NCI-H1436 (cell line): ENCODE measurements at places on chromosomes 13 and 19.

DNA sequence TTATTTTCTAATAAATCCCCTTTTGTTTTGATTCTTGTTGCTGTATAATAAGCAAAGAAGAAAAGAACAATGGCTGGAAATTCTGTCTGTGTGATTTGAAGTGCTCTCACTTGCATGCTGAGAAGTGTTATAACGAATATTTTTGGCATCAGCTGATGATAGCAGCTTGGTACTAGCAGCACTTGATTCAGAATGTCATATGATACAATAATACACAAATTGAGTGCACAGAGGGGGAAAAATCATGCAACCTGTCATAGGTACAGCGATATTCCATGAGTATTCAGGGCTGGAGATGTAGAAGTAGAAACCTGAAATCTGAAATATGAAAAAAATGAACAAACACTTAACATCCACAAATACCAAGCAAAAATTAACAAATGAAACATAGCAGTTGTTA, 108.1 kb downstream of the FGF14 start:
- DNase-seq: no peak

DNA sequence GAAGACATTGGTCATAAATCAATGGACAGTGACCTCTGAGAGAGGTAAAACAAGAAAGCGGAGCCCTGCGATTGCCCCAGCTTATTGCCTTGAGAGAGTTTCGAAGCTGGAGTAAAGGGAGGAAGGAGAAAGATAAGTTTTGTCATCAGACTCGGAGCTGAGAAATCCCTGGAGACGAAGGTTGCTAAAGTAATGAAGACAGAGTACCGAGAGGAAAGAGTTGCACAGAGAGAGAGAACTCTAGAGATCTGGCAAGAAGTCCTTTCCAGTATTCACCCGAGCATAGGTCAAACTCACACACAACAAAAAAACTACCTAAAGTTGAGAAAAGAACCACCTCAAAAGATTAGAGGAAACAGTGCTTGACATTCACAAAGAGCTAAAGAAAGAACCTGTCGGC, 472.0 kb downstream of the DACH1 start:
- no peak for DNase-seq

DNA sequence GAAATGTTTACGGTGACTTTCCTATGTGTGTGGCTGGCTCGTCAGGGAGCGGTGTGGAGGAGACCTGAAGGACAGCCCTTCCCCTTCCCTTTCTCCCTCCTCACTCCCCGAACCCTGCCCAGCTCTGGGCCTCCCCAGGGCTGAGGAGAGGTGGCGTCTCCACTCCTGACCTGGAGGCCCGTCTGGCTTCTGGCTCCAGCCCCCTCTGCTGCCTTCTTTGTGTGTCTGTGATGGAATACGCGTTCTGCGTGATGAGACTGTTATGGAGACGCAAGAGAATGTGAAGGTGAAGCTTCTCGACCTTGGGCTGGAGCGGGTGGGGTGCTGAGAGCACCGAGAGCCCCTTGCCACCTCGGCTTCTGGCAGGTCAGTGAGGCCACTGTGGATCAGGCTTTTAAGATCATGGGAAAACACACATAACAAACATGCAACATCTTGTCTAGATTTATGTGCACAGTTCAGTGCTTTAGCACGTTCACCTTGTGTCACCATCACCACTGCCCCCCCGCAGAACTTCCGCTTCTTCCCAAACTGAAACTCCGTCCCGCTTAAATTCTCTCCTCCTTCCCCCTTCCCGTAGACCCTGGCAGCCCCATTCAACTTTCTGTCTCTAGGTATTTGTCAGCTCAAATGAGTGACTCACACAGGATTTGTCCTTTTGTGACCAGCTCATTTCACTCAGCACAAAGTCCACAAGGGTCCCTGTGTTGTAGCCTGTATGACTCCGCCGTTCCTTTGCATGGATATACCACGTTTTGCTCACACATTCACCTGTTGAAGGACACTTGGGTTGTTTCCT, 24.7 kb downstream of the ATP11A start:
- DNase-seq: no peak

DNA sequence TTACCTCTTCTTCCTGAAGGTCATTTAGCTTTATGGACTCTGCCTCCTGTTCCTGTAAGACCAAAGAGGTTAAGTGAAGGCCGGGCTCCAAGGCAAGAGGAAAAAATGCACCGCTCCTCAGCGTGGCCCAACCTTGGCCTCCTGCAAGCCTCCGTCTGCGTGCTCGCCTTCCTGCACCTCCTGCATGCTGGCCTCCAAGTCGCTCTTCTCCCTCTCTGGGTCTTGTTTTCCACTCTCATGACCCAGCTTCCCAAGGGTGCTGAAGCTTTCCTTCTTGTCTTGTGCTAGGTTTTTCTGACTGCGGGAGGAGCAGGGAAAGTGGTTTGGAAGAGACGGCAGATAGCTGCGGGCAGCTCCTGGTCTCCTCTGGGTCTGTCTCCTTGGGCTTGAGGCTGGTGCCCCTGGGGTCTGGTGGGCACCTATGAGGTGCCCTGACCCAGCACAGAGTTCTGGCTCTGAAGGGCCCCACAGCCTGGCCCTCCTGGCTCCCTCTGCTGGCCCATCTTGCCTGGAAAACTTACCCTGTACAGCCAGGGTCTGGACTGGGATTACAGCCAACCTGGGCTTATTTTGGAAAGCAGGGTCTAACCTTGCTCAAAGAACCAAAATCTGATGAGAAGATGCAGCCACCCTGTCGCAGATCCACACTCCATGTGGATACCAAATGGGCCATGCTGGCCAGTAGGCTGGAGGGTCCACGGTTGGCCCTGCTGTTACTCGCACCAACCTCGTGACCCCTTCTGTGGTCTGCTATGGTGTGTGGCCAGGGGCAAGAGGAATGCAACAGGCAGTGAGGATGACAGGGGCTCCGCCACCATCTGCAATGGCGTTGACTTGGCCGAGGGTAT, 5.2 kb downstream of the C13orf46 start:
- DNase-seq: no peak

DNA sequence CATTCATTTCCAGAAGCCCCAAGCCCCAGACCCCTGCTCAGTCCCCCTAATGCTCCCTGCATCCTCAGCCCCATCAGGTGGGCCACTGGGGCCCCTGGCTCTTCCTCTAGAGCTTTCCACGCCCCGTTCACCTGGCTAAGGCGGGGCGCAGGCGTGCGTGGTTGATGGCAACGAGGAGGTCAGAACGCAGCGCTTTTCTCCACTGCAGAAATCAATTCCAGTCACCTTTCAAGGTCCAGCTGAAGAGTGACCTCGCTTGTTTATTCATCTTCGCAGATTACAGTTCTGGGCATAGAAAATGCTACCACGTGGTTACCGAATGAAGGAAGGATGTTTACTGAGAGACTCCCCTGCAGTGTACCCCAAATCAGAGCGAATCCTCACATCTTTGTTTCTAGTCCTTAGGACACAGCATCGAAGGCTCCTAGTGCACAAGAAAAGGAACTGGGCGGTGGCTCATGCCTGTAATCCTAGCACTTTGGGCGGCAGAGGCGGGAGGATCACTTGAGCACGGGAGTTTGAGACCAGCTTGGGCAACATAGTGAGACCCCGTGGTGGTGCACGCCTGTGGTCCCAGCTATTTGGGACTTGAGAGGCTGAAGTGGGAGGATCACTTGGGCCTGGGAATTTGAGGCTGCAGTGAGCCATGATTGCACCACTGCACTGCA, 828 bp upstream of the PBX4 start:
- no peak for DNase-seq

DNA sequence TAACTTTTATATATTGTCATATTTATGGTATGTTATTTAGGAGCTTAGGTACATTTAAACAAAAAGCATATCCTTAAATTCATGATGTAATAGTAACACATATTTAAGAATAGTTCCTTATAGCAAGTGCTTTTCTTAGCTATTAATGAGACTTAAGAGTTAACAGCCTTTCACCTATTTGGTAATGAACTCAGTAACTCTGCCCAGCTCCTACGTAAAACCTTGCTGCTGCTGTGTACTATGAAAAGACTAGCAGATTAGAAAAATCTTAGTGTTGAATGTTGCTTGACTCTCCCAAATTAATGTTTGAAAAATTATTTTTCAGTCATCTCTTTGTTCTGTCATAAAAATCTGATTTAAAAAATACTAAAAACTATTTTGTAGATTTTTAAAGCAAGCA, 6.9 kb downstream of the GPR180 start:
- no peak for DNase-seq

DNA sequence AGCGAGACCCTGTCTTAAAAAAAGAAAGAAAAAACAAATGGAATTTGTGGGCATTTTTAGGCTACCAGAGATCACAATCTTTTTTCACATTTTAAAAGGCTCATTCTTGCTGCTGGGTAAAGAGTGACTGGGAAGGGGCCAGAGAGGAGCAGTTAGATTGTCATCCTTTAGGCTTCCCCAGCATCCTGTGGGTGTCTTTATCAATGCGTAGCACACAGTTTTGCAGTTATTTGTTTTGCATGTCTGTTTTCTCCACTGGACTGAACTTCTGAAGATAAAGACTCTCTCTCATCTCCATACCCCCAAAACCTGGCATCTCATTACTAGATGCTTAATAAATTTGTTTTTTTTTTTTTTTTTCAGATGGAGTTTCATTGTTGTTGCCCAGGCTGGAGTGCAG, 2.1 kb upstream of the UTP14C start:
- no peak for DNase-seq

- no peak for DNase-seq
Measured at GRCh38 chr13:60689076-60689475, 292.1 kb downstream of the TDRD3 start.

GRCh38 chr13:73412933-73413332, 354.1 kb downstream of the KLF5 start:
- no peak for DNase-seq

- DNase-seq: no peak
Measured at GRCh38 chr13:67916650-67917049, 686.5 kb upstream of the PCDH9 start.

DNA sequence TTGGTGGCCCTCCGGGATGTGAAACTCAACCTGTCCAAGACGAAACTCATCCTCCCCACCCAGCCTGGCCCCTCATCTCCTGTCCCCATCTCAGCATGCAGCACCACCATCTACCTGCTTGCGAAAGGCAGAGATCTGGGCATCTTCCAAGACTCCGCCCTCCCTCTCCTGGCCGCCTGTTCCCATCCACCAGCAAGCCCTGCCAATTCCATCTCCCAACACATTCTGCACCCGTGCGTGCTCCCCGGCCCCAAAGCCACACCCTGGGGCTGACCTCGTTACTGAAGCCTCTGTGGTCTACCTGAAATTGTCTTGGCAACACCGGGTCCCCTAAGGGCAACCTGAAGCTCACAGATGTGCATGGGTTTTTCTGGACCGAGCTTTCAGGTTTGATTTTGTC, 13.2 kb upstream of the CAMSAP3 start:
- DNase-seq: no peak

DNA sequence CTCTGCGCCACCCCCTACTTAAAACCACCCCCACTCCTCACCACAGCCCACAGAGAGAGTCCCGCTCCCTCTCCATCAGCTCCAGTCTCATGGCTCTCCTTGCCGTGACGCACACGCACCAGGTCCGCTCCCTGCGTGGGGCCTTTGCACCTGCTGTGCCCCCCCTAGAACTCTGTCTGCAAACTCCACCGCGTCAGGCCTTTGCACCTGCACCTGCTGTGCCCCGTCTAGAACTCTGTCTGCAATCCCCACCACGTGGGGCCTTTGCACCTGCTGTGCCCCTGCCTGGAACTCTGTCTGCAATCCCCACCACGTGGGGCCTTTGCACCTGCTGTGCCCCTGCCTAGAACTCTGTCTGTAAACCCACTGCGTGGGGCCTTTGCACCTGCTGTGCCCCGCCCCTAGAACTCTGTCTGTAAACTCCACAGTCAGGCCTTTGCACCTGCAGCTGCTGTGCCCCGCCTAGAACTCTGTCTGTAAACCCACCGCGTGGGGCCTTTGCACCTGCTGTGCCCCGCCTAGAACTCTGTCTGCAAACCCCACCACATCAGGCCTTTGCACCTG, 4.2 kb downstream of the SHC2 start:
- DNase-seq: no peak

DNA sequence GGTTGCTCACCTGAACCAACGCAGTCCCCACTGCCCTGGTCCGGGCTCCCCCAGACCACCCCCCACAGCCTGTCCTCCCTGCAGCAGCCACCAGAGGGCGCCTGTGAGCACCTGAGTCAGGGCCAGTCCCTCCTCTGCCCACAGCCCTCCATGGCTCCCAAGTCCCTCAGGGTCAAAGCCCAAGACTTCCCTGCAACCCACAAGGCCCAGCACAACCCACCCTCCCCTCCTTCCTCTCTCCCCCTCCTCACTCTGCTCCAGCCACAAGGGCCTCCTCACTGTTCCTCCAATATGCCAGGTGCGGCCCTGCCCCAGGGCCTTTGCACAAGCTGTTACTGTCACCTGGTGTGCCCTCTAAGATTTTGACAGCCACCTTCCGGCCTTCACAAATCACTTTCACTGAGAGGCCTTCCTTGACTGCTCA, 10.9 kb downstream of the GNA15 start:
- no peak for DNase-seq

DNA sequence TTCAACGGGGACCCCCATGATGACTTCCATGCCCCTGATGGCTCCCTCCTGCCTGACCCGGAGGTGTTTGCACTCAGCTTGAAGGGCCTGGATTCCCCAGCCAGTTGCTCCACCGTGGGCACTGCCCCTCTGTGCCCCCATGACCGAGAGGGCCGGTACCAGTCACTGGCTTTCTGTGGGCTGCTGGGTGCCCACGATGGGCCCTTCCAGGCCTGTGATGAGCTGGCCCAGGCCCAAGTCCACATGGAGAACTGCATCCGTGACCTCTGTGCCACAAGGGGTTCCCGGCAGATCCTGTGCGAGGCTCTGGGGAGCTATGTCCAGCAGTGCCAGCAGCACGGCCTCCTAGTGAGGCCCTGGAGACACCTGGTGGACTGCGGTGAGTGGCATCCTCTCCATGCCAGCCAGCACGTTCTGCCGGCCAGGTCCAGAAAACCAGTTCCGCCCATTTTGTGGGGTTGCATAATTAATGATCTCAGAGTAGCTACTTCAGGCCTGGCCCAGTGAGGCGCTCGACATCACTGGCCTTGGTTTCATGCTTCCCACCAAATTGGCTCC, 34.9 kb upstream of the FXYD3 start:
- DNase-seq: no peak

GRCh38 chr19:2863816-2864215, 3.3 kb upstream of the ZNF556 start:
- no peak for DNase-seq

DNA sequence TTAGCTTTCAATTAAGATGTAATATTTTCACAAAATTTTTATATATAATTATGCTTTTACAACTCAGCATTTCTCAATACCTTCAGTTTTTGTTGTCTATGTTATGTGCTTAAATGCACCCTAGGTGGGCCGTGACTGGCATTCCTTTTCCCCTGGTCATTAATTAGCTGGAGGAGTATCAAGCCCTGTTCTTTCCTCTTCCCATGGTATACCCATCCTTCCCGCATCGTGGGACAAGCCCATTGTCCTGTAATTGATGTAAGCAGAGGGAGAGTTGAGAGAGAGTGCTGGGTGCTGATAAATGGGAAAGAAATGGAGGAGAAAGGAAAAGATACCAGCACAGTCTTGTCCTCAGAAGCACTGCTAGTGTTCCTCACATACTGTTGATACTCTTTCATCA, 591.7 kb downstream of the GPC6 start:
- DNase-seq: no peak

GRCh38 chr13:41503356-41503755, 46.0 kb downstream of the RGCC start:
- DNase-seq: no peak
